ENCODE measurements at places on chromosomes 2 and 18. TPM values are rescaled to one million over a fixed set of nuclear protein-coding genes. Genes with fewer than 3 reads are reported as not detected.

GRCh38 chr2:188776634-188777033 lies 197.5 kb upstream of the COL3A1 start:
- no peak for DNase-seq

Gene KLHL29
- total RNA-seq: 1.1 TPM

- no peak for DNase-seq
Measured at GRCh38 chr2:36785179-36785795, 88.8 kb downstream of the VIT start.

- DNase-seq: no peak
Measured at GRCh38 chr2:193869564-193869963, 1674.8 kb upstream of the TMEFF2 start.

Gene MORN2
- 35.3 TPM for total RNA-seq

Gene PRLH
- total RNA-seq: not detected

Gene MROH2A
- total RNA-seq: not detected

GRCh38 chr2:127647242-127648190 lies 1.6 kb downstream of the GPR17 start:
- DNase-seq: no peak

DNA sequence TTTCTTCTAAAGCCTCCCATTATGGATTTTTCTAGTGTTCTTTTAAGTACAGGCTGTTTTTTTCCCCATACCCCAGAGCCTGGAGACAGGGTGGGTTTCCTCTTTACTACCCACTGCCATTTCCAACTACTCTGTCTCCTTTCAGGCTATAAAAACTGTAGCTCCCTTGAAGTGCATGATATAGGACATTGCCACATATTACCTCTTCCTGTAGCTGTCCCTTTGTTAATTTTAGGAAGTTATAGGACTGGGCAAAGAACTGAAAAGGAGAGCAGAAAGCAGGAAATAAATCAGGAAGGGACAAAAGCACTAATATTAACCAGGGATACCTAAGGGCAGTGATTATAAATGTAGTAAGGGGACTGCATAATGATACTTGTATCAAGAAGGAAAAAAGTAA lies 54.1 kb downstream of the VIL1 start:
- no peak for DNase-seq

Gene REG3A
- total RNA-seq: not detected

Gene LIPG
- 2.2 TPM for total RNA-seq

DNA sequence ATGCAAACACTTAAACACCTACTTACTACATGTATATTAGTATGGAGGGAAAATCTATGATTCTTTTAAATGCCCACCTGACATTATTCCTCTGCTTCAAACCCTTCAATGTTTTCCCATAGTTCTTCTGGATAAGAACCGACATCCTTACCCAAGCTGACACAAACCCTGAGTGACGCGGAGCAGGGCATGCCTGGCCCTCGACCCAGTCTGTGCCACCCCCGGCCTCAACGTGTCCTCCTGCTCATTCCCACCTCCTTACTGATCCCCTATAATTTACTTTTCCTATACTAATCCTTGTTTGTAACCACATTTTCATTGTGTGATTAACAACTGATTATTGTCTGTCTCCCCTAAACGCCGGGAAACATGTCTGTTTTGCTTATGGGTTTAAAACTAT lies 17.5 kb downstream of the KIDINS220 start:
- DNase-seq: no peak

GRCh38 chr2:122105877-122106206 lies 350.4 kb downstream of the TSN start:
- DNase-seq: no peak

DNA sequence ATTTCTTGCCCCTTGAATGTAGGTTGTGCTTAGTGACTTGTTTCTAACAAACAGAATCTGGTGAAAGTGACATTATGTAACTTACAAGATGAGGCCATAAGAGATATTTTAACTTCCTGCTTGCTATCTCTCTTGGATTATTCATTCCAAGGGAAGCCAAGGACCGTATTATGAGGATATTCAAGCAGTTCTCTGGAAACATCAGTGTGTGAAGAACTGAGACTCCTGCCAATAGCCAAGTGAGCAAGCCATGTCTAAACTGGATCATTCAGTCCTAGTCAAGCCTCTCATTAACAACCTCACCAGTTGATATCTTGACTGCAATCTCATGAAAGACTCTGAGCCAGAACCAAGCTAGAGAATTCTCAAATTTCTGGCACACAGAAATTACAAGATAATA lies 765.1 kb upstream of the SLC8A1 start:
- no peak for DNase-seq

Gene ZBTB7C
- 0.50 TPM for total RNA-seq

Gene ERLEC1
- 79.2 TPM for total RNA-seq

DNA sequence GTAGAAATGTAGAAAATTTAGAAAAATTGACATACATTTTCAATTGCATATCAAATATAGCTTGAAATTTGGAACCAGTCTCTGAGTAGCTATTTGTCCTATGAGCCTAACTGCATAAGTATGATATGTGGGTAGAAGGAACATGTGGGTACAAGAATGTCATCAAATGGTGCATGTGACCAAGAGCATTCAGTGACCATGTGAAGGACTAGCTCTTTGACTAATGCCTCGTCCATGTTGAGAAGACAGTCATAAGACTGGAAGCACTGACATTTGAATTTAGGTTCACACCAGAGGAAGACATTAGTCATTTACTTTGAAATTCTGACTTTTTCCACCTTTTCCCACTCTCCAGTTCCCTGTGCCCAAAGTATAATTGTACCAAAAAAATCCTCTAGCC lies 12.6 kb downstream of the MRPL44 start:
- DNase-seq: no peak

GRCh38 chr2:12928197-12928774 lies 211.6 kb downstream of the TRIB2 start:
- DNase-seq: no peak

- DNase-seq: no peak
Measured at GRCh38 chr2:40224318-40224717, 227.6 kb downstream of the SLC8A1 start.

Gene ADNP2
- total RNA-seq: 14.7 TPM

Gene GATA6
- 3.5 TPM for total RNA-seq

DNA sequence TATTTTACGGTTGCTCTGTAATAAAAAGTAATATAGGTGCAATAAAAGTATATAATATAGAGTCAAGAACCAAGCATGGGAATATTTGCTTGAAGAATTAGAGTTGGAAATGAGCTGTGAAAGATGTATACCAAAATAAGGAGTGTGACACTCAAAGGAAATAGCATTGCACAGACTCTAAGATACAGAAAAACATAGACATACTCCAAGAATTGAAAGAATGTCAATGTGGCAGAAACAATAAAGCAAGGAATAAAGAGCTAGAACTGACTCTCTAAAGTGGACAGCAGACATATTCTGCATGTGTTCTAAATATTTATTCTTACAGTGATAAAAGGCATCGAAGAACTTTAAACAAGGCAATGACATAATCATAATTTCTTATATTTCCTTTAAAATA lies 561.1 kb upstream of the SETBP1 start:
- DNase-seq: no peak

DNA sequence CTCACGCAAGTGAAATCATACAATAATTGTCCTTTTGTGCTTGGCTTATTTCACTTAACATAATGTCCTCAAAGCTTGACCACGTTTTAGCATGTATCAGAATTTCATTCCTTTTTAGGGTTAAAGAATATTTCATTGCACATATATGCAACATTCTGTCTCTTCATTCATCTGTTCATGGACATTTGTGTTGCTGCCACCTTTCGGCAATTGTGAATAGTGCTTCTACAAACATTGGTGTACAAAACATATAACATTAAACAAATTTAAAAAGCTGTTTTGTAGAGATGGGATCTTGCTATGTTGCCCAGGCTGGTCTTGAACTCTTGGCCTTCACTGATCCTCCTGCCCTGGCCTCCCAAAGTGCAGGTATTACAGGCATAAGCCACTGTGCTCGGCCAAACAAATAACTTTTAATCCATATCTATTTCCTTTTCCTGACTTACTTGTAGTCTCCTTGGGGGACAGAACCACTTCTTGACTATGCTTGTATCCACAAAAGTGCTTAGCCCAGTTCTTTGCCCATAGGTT lies 209.3 kb downstream of the SLC4A3 start:
- peak; percentile 25 for DNase-seq

Gene LOXHD1
- total RNA-seq: not detected

Gene ZNF24
- 29.1 TPM for total RNA-seq

- no peak for DNase-seq
Measured at GRCh38 chr2:157900203-157900602, 24.1 kb upstream of the ACVR1 start.

Gene XDH
- total RNA-seq: not detected

GRCh38 chr2:19764998-19765397 lies 136.8 kb downstream of the TTC32 start:
- no peak for DNase-seq

DNA sequence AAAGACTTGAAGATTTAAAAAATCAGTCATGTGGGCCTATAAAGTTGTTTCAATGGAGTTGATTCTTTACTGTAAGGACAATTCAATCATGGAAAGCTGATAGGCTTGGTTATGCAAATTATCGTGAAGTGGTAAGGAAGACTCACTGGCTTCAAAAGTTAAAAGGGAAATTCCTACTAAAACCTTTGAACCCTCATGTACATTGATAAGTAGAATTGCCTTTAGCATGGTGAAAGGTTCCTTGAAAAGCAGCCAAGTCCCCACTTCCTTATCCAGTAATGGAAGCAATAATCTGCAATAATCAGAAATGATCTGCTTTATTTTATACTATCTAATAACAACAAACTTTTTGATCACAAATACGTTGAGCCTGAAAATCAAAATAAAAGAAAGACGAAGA lies 14.4 kb upstream of the CCL20 start:
- DNase-seq: no peak

Gene PPP1R7
- 140 TPM for total RNA-seq

DNA sequence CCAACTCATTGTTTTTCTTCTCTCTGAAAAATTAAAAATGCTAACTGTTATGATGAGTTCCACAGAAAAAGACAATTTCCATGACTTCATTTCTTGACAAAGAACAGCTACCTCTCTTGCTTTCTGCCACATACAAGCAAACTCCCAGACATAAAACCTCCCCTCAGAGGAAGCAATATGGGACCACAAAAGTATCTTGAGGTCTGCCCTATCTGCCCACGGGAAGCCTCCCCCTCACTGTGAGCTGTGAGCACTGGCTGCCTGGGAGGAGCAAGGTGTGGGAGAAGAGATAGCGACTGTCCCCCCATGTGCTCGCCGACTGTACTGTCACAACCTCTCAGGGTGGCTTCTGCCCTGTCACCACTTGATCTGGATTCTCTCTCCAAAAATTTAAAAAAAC lies 69.7 kb upstream of the NRP2 start:
- no peak for DNase-seq

Gene ALPP
- 0.45 TPM for total RNA-seq

DNA sequence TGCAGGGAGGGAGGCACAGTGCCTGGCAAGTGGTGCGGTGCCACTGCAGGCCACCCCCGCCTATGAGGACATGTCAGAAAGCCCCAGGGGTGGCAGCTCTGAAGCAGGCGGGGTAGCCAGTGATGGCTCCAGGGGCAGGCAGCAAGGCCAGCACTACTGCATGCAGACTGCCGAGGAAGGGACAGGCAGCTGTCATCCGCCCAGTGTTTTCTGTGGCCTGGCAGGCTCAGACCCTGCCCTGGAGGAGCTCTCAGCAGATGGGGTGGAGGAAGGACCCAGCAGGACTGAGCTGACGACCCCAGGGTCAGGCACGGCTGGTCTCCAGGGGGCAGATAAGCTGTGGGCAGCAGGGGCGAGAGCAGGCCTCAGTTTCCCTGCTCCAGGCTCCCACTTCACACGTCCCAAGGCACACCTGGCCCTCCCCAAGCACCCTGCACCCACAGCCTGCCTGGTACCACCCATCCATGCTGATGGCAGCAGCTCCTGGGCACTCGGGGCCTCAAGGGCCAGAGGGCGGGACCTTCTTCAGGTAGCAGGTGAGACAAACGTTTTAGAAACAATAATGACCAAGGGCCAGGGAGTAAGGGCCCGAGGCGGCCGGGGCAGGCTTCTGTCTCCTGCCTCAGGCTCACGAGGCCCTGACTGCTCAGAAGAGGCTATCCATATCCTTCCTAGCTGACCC lies 48.5 kb downstream of the HS6ST1 start:
- DNase-seq: no peak

Gene IDH1
- total RNA-seq: 79.7 TPM

Gene ESCO1
- 15.3 TPM for total RNA-seq

GRCh38 chr2:3613524-3613905 lies 18.6 kb downstream of the COLEC11 start:
- no peak for DNase-seq
